ENCODE measurements at places on chromosomes 12 and 14. TPM values are rescaled to one million over a fixed set of nuclear protein-coding genes. Genes with fewer than 3 reads are reported as not detected.

Gene MYO1A
- 0.19 TPM for polyA plus RNA-seq

Gene SERPINA6
- 10.4 TPM for polyA plus RNA-seq

Gene PMCH
- polyA plus RNA-seq = 1.1 TPM

Gene GPR68
- polyA plus RNA-seq = 1.7 TPM

Gene PROX2
- polyA plus RNA-seq = 0.78 TPM

Gene RTL1
- polyA plus RNA-seq = 0.08 TPM

Gene SIX6
- not detected for polyA plus RNA-seq

Gene LRRIQ1
- polyA plus RNA-seq = 28.4 TPM

Gene RNASE7
- 0.91 TPM for polyA plus RNA-seq

Gene ARMH4
- 75.5 TPM for polyA plus RNA-seq

Gene UNC79
- 0.84 TPM for polyA plus RNA-seq

Gene ETNK1
- 65.3 TPM for polyA plus RNA-seq

Gene TDRD9
- 5.1 TPM for polyA plus RNA-seq

Gene MYL2
- not detected for polyA plus RNA-seq

DNA sequence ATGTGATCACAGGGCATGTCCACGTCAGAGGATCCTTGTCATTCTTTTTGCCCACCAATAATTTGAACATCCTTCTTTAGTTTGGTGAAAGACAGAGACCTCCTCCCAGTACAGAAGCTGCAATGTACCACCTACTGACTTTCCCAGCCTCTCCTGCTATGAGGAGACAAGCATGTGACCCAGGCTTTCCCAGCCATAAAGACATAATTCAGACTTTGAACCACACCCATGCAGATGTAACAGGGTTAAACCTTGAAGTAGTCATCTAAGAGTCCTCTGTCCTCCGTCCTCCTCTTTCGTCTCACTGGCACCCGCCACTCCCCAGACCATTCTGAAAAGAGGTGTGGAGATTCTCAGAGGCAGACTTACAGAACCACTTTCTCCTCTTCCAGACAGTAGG, 120.8 kb downstream of the KCNK10 start:
- DNase-seq = no peak

- no peak for DNase-seq
These were observed 7.7 kb downstream of the DAZAP2 start for GRCh38 chr12:51246254-51246853.

DNA sequence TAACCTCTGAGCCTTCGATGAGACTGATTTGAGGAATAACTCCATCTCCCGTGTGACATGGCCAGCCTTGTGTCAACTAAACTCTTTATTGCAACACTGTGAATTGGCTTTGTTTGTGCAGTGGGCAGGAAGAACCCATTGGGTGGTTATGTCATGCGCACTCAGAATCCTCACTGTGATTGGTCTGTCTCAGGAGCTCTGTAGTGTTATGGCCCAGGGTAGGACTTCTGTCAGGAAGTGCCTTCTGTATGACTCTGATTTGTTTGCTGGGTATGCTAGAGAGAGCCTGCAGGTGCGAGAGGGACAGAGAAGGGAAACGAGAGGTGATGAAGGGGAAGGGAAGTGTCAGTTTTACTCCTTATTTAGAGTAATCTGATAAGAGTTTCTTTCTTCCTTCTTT, 71.5 kb upstream of the DCD start:
- no peak for DNase-seq

- no peak for DNase-seq
These were observed 111.3 kb upstream of the GARIN2 start for GRCh38 chr14:67077921-67078320.

DNA sequence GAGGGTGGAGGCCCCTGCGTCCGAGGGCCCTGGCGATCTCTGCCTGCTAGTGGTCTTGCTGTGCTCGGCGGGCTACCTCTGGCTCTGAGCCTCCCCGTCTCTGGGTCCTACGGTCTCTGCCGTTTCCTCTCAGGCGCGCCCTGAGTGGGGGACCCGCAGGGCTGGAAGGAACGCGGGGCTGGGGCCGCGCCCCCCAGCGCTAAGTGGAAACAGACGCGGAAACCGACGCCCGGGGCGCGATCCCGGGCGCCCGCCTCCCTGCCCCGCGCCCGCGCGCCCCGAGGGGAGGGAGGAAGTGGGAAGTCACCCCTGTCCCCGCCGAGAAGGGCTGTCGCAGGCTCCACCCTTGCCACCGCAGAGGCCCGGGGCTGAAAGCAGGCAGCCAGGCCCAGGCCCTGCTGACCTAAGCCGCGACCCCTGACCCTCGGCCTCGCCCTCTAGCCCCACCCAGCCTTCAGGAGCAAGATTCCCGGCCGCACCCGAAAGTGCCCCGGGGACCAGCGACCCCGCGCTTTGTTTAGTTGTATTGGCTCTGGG, 831 bp downstream of the CRIP1 start:
- no peak for DNase-seq

- DNase-seq = peak; percentile 89
These were observed 25.4 kb upstream of the EIF4B start for GRCh38 chr12:52980650-52981423.

- DNase-seq = no peak
These were observed 85.6 kb upstream of the DIO3 start for GRCh38 chr14:101475456-101476257.

DNA sequence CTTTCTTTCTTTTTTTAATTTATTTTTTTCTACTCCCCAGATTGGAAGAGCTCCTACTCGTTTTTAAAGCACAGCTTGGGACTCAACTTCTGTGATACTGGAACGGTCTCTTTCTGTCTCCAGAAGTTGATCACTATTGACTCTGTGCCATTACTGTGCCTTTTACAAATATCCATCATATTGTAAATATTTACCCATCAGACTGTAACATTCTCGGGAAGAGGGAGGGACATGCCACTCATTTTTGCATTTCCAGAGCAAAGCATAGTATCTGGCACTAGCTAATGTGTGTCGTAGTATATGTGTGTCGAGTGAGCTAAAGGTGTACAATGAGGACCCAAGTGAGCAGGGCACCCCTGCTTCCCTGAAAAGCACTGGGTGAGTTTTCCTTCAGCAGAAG, 24.0 kb upstream of the GSG1 start:
- no peak for DNase-seq

DNA sequence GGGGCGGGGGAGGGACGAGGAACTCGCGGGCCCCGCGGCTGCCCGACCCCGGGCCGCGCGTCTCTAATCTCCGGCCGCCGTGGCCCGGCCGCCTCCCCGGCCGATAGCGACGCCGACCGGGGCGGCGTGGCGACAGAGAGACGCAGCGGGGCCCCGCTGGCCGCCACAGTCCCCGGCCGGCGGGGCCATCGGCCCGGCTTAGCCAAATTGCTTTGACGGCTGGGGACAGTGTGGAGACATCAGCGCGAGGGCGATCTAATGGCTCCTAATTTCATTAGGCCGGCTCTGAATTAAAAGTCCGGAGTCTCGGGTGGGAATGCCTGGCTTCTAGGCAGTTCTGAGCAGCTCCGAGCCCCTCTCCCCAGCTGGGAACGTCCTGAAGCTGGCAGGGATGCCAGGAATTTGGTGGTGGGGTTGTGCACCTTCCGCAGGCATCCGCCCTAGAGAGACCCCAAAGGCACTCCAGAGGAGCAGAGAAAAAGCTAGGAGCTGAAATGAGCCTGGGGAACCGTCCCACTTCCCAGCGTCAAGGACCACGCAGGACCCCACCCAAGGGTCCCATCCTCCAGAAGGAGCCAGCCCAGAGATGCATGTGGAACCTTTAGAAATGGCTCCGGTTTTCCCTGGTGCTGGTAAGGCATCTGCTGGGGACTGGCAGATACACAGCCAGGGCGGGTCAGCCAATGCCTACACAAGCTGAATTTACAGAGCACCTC, 9.6 kb downstream of the TBX5 start:
- DNase-seq = no peak

GRCh38 chr12:27541031-27541719, 17.2 kb downstream of the PPFIBP1 start:
- DNase-seq = no peak

GRCh38 chr12:122182887-122183587, at the start of gene LRRC43:
TSS of gene LRRC43 (plus strand) at chr12:122183123. CDS start at chr12:122183145, 22 bp downstream.
- no peak for DNase-seq

DNA sequence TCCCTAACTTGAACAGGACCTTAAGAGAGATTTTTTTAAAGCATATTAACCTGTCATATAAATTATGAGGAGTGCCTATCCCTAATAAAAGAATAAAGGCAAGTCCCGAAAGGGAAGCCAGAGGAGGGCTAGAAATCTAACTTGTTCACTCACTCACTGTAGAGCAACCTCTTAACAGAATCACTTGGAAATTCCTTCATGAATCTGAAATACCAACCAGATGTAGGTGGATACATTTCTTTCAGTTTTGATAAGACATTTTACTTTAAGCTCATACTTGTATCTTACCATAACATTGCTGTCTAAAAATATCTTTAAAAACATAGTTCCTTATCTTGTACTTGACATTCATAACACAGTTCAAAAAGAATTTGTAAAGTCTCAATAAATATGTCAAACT, 25.7 kb downstream of the NTN4 start:
- DNase-seq = no peak

DNA sequence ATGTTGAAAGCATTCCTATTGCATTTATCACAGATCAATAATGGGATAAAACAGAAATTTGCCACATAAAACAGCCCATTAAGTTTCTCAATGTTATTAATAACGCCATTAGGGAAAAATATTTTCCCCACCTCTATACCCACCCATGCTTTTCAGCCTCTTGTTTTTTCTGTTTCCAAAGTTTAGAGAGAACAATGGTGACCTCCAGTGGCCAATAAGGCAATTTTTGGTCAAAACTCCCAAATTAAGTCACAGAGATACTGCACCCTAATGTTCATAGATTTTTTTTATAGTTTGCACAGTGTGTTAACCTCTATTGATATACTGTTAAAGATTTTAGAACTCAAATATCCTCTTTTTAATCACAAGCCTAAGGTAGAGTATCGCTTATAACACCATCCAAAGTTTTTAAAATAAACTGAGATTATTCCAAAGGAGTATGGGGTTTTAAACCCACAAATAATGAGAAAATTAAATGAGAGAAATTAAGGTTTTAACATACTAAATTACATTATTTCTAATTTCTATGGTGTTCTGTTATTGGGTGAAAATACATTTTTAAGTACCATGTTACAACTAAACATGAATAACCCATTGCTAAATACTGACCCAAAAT, 184.7 kb upstream of the DCN start:
- no peak for DNase-seq

DNA sequence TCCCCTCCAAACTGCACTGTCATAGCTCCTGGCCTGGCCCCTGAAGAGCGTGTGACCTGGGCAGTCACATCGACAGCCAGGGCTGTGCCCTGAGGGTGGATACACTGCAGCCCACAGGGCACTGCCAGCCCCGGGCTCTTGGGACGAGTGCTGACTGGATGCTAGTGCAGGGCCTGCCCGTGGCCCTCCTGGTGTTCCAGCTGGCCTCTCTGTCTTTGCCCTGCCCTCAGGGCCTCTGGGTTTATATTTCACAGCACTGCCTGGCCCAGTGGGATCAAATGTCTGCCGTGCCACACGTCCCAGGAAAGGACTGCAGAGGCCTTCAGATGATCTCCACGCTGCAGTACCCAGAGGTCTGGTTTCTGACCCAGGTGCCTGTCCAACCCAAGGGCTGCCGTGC, 10.1 kb upstream of the CCDC197 start:
- no peak for DNase-seq

DNA sequence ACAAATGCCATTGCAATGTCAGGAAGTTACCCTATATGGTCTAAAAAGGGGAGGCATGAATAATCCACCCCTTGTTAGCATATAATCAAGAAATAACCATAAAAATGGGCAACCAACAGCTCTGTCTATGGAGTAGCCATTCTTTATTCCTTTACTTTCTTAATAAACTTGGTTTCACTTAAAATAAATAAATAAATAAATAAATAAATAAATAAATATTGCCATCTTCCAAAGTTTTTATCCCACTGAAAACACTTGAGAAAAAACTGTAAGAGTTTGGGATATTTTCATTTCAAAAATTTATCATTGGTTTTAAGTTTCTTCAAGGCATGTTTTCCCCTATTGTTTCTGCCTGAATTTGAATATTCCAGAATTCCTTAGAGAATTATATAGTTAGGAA, 89.8 kb downstream of the SYT10 start:
- DNase-seq = no peak

- DNase-seq = no peak
These were observed 14.0 kb downstream of the CRY1 start for GRCh38 chr12:107079172-107080011.

GRCh38 chr14:57136669-57137328, 131.9 kb downstream of the EXOC5 start:
- DNase-seq = no peak

GRCh38 chr12:120230326-120230973, 29.5 kb upstream of the RPLP0 start:
- no peak for DNase-seq

- DNase-seq = no peak
These were observed 13.9 kb downstream of the GNS start for GRCh38 chr12:64745259-64745807.

DNA sequence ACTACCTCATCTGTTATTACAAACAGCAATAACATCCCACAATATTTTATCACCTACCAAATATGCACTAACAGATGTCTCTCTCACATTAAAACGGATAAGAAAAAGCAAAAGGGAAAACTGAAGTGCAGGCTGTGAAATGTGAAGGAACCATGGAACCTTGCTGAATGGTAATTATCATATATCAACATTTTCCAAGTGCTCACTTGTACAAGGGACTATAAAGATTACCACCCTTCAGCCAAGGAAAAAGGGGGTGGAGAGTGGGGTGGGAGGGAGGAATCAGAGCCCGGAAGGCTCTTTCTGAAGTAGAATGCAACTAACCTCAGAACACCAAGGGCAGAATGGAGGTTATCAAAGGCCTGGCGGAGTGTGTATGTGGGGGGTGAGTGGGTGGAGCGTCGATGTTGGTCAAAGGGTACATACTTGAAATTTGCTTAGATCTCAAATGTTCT, 1.2 kb downstream of the SNX6 start:
- no peak for DNase-seq

GRCh38 chr12:117155278-117156060, 34.8 kb downstream of the FBXO21 start:
- no peak for DNase-seq

GRCh38 chr12:81976661-81977060, 217.5 kb upstream of the PPFIA2 start:
- DNase-seq = no peak

GRCh38 chr14:89957791-89958190, 2.1 kb downstream of the TDP1 start:
- DNase-seq = no peak

DNA sequence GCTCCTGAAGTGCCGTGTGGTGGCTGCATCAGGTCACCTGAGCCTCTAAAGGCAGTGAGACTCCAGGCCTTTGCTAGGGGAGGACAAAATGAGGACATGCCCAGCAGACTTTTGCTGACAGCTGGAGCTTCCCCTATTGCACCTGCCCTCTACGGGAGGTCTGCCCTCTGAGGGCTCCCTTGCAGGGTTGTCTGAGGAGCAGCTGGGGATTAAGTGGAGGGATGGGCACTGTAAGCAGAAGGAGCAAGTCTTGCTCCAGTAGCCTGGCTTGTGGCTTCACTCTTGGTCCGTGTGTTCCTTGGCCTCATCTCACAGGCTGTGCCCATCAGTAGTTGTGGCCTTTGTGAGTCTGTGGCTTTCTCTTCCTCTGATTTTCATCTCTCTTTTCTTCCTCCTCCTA, 66.9 kb upstream of the NRXN3 start:
- no peak for DNase-seq

GRCh38 chr14:30829853-30830252, 44.5 kb upstream of the COCH start:
- DNase-seq = no peak

- peak; percentile 68 for DNase-seq
These were observed 126.1 kb upstream of the ARHGAP5 start for GRCh38 chr14:31950764-31951637.

GRCh38 chr14:77065851-77066577, 32.0 kb upstream of the CIPC start:
- no peak for DNase-seq

GRCh38 chr14:54599966-54600716, 33.2 kb downstream of the SAMD4A start:
- DNase-seq = no peak
